ENCODE measurements at places on chromosomes 4 and X.

GRCh38 chr4:158315706-158316105, 105.4 kb downstream of the TMEM144 start:
- no peak for DNase-seq

- DNase-seq: no peak
Observed at GRCh38 chr4:79390890-79391289, 17.1 kb downstream of the GK2 start.

DNA sequence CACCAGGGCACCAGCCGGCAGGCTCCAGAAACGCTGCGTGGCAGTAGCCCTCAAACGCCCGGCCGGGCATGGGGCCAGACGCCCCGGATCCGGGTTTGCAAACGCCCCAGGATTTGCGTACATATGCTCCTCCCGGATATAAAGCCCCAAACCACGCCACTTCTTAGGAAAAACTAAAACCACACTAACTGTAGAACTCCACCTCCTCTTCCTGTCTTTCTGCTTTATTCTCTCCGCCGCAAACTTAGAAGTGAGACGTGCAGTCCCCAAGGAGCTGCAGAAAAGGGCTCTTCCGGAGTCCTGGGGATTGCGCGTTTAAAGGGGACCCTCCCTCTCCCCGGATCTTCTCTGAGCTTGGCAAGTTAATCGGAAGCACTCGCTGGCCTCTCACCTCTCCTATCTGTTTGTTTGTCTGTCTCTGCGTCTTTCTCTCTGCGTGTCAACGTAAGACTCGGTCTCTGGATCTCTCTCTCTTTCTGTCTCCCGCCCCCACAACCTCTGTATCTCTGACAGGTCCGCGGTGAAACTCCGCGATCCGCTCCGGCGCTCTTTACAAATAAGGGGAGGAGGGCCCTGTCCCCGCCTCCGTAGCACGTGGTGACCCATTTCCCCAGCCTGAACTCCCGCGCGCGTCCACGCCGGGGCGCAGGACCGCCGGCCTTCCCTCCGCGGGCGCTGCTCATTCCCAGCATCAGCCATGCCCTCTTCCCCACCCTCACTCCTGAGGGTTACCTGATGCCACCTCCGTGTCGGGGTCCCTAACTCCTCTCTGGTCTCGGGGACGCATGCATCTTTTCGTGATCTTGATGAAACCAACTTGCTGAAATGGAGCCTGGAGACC, at the start of gene SLC39A8:
Gene SLC39A8, minus strand, starts transcription at position 529 of the 841 bp plus-strand sequence. CDS start 820 bp downstream, outside the sequence.
- peak; percentile 75 for DNase-seq

GRCh38 chrX:1452516-1453394, at the start of gene ASMTL:
Gene ASMTL (minus strand): TSS chrX:1452909. CDS start chrX:1452840, 69 bp downstream.
- peak; percentile 100 for DNase-seq

DNA sequence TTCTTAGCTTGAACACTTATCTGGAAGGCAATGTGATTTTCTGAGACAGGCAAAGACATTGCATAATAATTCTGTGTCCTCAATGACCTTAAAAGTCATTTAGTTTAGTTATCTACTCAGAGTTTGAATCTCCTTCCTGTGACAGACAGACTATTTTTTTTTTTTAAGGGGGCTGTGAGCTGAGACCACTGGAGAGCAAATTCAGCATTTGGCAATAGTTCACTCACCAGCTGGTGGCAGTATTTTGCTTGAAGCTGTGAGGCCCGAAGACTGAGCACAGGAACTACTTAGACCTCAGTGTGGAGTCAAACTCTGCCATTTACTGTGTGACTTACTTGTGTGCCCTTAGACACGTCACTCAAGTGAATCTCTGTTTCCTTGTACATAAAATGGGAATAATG, 22.9 kb upstream of the CPE start:
- no peak for DNase-seq

DNA sequence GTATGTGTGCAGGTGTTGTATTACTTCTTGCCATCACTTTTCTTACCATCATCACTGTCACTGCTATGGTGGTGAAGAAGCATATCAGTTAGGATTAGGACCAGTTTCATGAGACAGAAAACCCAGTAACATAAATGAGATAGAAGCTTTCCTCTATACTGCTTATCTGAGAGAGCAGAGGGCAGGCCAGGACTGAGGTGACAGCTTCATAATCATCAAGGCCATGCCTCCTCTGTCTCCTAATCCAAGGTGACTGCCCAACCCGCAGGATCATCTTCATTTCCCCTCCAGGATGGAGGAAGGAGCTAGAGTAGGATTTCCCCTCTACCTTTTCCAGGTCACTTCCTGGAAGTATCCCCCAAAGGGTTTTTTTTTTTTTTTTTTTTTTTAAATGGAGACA, 35.4 kb downstream of the TMEM131L start:
- DNase-seq: no peak

DNA sequence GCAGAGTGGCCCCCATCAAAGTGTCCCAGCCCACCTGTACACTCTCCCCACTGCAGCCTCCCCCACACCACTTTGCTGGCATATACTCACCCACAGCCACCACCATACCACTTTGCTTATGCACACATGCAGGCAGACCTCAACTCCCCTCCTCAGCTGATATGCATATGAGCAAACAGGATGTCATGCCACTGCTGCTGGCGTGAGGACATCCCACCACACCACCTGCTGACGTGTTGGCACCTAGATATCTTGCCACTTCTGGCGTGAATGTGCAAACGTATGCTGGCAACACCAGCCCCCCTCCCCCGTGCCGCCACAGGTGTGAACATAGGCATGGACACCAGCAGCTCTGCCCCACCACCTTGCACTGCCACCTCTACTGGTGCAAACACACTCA, 22.4 kb upstream of the MAGEA8 start:
- no peak for DNase-seq

DNA sequence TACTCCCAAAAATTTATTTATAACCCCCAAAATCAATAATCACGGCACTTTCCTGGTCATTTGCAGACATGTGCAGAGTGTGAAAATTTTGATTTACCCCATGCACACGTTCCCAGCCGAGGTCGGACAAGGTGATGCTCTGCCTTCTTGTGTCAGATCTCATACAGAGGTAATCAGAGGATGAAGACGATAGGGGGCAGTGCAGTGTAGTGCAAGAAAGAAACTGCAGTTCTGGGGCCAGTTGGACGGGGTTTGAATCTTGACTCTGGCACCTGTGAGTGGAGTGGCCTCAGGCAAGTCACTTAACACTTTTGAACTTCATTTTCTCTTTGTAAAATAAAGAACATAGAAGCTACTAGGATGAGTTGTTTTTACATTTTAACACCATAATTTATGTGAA, 88.4 kb downstream of the FRMPD3 start:
- DNase-seq: no peak

GRCh38 chr4:80171251-80171650, 26.1 kb upstream of the PRDM8 start:
- no peak for DNase-seq

GRCh38 chr4:16227462-16227868, 1.2 kb upstream of the TAPT1 start:
- no peak for DNase-seq

Data from stimulated activated CD4-positive, alpha-beta T cell treated with anti-CD3 and anti-CD28 coated beads, Interleukin-12 subunit alpha, Interleukin-12 subunit beta, amount 100 ng/mL, for 24 hours (primary cell).